ENCODE measurements at places on chromosomes 7 and 10.

DNA sequence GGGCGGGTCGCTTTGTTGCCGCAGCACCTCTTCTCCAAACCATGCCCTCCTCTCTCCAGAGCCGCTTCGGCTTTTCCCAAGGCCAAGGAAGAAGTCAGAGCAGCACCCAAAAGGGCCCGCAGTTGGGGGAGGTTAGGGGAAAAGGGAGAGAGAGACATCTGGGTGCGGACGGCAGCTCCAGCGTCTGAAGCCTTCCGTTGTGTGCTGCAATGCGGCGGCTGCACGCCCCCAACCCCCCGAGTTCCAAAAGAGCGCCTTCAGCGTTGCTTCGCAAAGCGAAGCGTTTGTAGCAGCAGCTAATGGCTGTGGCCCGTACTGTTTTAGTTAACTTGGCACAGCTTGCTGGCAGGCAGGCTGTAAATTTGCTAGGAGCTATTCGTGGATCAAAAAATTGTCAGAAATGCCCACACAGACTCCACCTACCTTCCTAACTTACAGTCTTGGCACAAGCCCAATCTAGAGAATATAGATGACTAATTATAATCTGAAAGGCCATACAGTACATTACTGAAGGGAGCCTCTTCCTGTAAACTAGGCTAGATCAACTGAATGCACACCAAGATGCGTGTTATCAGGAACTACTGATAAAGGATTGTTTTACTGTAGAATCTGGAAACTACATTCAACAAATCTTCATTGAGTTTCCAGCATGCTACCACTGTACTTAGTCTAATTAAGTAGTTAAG, 1.1 kb upstream of the KBTBD2 start:
- peak; percentile 75 for DNase-seq

DNA sequence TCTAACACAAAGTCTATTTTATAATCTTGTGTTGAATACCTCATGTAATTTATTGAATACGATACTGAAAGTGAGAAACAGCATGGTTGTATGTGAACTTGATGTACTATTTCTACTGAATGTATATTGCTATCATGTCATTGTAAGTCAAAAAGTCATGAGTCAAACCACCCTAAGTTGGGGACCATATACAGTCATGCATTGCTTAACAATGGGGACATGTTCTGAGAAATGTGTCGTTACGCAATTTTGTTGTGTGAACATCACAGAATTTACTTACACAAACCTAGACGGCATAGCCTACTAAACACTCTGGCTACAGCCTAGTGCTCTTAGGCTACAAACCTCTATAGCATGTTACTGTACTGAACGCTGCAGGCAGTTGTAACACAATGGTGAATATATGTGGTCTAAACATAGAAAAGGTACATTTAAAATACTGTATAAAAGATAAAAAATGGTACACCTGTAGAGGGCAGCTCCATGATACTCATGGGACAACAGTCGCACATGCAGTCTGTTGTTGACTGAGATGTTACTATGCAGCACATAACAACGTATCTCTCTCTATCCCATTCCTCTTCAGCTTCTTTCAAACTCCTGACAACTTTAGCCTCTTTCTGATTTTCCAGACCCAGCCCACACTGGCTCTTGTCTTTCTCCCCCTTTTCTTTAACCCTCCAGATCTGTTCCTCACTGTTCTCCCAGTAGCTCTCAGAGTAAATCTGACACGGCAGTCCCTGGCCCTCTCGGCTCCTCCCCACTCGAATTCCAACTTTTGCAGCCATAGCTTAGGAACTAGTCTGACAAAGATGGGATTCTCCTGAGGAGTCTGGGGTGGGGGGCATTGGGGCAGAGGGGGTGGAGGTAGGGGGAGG, 90.1 kb downstream of the SNX10 start:
- DNase-seq, result no peak

- no peak for DNase-seq
Measured at GRCh38 chr10:6595499-6595898, 15.4 kb upstream of the PRKCQ start.

- DNase-seq, result no peak
Measured at GRCh38 chr7:138066954-138067394, 9.3 kb upstream of the AKR1D1 start.

- DNase-seq, result peak; percentile 29
Measured at GRCh38 chr10:101495324-101495925, 92.6 kb downstream of the POLL start.

DNA sequence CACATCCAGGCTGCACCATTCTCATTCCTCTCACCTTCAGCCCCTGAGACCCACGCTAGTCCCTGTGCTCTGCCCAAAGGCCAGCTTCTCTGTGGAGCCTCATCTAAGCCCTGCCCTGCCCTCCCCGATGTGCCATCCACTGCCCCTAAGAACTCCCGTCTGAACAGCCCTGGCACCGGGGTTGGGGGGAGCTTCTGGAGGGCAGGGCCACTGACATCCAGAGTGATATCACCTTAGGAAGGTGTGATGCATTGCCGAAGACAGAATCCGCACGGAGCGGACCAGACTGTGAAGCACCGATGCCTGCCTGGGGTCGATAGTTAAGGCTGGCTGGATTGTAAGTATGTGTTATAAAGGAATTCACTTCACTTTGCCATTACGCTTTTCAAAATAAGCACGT, 511.0 kb downstream of the PTPRN2 start:
- DNase-seq, result no peak

DNA sequence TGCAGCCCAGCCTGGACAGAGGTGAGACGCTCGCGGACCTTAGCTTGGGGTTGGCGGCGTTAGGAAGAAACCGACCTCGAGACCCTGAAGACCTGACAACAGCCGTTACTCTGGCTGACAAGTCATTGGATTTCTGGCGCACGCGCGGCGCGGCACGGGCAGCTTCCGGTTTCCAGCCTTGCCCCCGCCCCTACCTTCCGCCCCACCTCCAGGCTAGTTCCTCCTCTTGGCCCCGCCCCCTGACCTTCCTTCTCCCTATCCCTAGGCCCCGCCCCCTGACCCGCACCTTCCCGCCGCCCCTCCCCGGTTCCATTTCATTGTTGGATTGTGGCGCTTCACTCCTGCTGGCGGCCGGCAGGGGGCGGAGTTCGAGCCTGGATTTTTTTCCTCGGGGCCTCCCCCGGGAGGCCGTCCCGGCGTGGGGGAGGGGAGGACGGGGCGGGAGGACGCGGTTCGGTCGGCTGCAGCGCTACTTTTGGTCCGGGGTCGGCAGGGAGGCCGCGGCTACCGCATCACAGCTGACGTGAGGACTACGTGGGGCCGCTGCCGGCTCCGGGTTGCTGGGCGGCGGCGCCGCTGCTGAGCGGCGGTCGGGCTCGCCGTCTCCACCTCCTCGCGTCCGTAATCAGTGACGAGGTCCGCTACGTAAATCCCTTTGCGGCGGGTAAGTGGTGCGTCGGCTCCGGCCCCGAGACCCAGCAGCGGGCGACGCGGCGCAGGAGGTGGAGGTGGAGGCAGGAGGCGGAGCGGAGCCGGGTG, at the start of gene CREM:
TSS of gene CREM (plus strand) at position 317 of the 759 bp plus-strand sequence. CDS start 10,990 bp downstream, outside the sequence.
- DNase-seq, result peak; percentile 98

- DNase-seq, result peak; percentile 7
Measured at GRCh38 chr7:144035385-144035784, 13.4 kb upstream of the OR2A5 start.

DNA sequence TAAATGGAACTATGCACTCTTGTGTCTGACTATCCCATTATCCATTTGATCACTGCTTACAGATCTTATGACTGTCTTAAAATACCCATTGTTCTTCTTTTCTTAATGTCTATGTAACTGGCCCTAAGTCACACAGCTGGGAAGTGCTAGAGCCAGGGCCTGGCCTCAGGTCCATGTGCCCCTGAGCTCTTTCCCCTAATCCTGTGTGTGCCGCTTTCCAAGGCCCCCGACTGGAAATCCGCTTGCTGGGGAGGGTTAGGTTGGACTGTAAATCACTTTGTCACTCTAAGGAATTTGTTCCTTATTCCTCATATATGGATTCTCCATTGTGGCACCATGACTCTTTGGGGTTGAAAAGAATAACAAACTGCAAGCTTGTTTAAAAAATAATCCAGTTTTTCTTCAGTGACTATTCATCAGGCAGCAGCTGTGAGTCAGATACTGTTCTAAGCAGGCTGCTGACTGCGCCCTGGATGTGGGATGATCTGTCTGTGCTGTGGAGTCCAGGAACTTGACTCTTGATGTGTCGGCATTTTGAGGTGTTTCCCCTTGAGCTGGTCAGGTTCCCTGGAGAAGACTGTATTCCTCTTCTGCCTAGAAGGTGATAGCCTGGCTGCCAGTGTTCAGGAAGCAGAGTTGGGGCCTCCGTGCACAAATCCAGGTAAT, 236.3 kb downstream of the SDK1 start:
- peak; percentile 78 for DNase-seq

DNA sequence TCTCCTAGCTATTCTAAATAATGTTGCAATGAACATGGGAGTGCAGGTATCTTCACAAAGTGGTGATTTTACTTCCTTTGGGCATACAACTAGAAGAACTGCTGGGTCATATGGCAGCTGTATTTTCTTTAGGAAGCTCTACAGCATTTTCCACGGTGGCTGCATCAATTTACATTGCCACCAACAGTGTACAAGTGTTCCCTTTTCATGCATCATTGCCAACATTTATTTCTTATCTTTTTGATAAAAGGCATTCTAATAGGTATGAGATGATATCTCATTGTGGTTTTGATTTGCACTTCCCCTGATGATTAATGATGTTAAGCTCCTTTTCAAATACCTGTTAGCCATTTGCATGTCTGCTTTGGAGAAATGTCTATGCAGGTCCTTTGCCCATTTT, 52.6 kb downstream of the NT5C2 start:
- no peak for DNase-seq

- DNase-seq, result peak; percentile 19
Measured at GRCh38 chr10:78717200-78717599, 351.6 kb upstream of the ZMIZ1 start.

DNA sequence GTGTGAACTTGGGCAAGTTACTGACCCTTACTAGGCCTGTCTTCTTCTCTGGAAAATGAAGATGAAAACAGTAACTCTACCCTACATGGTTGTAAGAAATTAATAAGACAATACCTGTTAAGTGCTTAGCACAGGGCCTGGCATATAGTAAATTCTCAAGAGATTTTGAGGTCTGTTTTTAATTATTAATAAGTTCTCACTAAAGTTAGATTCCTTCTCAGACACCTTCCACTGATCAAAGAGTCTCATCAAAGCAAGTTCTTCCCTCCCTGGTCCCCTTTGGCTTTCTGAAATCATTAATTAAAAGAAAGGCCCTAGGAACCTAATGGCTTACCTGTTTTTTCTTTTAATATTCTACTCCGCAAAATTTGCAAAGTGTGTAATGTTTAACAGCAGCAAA, 4.6 kb downstream of the TMEM140 start:
- no peak for DNase-seq

DNA sequence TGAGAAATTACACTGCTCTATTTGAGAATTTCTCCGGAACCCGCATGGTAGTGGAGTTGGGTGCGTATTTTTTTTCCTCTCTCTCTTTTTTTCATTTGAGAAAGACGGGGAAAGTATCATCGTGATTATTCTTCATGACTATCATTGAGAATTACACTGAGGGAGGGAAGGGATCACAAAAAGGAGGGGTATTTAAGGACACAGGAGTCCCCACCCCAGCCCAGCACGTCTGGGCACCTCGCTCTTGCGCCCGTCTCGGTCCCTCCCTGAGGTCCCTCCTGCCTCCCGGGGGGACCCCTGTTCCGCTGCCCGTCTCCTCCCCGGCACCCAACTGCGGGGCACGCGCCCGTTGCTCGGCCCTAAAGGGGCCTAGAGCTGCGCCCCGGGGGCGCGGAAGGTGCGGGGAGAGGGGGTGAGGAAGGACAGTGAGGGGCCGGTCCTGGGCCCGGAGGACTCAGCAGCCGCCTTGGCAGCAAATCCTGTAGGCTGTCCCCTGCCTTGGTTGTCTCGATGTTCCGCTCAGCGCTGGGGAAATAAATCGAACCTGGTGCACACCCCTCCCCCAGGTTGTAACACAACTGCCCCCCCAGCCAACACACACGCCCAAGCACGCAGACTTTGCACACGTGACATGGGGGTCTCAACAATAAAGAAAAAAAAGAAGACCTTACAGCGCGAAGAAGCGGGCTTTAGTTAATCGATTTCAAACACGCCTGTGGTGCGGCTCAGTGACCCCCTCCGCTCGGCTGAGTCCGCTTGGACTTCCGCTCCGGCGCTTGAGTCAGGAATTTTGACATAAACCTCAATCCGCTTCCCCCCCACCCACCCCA, 18.6 kb upstream of the GATA3 start:
- DNase-seq, result no peak

- peak; percentile 75 for DNase-seq
Measured at GRCh38 chr10:58797356-58797755, 284.7 kb downstream of the BICC1 start.

GRCh38 chr7:100438172-100438571, 1.9 kb upstream of the PPP1R35 start:
- DNase-seq, result no peak

GRCh38 chr10:105291571-105291970, 650.5 kb downstream of the SORCS3 start:
- peak; percentile 0 for DNase-seq

DNA sequence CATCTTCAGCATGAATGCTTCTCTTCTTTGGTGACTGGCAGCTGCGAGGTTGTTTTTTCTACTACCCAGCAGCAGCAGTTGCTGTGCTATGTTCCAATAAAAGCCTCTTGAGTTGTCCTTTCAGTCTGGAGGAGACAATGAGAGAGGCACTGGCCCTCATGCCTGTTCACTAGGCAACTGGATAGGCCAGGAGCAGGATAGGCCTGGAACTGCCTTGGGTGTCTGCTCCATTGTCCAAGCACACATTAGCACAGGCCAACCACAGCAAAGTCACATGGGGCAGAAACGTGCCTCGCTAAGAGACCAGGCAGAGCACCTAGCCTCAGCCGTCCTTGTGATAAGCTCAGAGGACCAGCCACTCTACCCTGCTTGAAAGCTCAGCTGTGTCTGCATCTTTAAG, 76.9 kb upstream of the PDCD4 start:
- no peak for DNase-seq

- no peak for DNase-seq
Measured at GRCh38 chr10:131822013-131822691, 78.7 kb upstream of the PPP2R2D start.

DNA sequence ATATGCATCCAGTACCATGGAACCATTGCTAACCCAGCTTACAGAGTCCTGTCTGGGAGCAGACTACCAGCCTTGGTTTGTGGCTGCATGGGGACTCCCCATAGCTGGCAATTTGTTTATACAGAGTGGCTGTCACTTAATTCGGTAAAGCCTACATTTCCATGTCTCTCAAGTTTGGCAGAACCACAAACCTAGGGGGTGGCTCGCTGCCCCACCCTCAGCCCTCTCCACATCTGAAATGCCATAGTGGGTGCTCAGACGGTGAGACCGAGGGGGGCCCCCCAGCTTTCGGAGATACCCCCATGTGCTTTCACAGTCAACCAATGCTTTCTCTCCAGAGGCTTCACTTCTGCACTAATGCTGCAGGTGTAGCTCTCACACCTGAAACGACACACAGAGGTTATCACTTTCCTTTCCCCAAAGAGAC, 75.5 kb upstream of the KAT6B start:
- no peak for DNase-seq
